Right lung (tissue), 10 donors: ENCODE measurements at places on chromosomes 5 and 9.
A peak's percentile ranks its signal among the peaks of the same experiment; 100 is the strongest.

GRCh38 chr9:117587263-117587662 lies 116.9 kb upstream of the TLR4 start:
- DNase-seq = no peak

DNA sequence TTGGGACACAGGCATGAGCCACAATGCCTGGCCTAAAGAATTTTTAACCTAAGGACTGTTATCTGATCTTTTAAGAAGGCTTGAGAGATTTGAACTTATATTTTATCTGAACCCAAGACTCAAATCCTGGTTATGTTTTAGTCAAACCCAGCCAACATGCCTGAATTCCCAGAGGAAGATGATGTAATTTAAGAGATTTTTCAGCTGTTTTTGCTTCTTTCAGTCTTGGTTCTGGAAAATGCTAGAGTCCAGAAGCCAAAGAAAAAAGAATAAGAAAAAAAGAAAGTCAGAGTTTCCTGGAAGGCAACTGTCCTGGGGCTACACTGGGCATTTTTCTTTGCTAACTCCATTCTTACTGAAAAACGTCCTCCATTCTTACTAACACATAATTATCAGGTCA lies 85.8 kb downstream of the SNX18 start:
- no peak for DNase-seq

DNA sequence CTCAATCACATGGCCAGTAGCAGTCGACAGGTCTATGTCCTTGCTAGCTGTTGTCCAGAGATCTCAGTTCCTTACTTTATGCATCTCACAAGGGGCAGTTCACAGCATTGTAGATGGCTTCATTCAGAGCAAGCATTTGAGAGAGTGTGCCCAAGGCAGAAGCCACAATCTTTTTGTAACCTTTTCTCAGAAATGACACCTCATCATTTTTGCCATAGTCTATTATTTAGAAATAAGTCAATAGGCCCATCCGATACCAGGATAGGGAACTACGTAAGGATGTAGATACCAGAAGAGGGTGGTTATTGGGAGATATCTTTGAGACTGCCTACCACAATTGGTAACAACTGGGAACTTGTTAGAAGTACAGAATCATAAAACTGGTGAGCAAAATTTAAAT lies 37.1 kb downstream of the LURAP1L start:
- no peak for DNase-seq

GRCh38 chr5:83487155-83487554 lies 15.6 kb downstream of the VCAN start:
- no peak for DNase-seq

- no peak for DNase-seq
Measured at GRCh38 chr5:33691856-33692255, 199.9 kb downstream of the ADAMTS12 start.

- DNase-seq = peak; percentile 68
Measured at GRCh38 chr5:138874771-138875551, at the start of gene LRRTM2. Gene LRRTM2 (minus strand): TSS chr5:138875335. CDS start chr5:138874911, 424 bp downstream.

- DNase-seq = no peak
Measured at GRCh38 chr9:136052991-136053756, 41.9 kb downstream of the NACC2 start.

DNA sequence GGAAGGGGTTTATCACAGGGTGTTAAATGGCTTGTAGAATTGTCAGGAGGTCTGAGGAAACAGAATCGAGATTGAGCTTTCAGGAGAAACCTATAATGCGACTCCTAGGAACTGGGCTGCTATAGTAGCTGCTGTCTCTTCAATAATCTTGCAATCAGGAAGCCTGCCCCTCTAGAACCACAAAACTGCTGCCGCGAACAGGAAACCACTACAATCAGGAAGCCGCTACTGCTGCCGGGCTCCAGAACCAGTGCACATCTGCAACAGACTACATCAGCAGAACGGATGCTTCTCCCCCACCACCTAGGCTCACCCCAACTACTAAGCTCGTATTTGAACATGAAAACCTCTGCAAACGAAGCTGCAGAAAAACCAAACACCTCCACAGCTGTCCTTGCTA lies 31.6 kb downstream of the TNFSF8 start:
- DNase-seq = no peak

DNA sequence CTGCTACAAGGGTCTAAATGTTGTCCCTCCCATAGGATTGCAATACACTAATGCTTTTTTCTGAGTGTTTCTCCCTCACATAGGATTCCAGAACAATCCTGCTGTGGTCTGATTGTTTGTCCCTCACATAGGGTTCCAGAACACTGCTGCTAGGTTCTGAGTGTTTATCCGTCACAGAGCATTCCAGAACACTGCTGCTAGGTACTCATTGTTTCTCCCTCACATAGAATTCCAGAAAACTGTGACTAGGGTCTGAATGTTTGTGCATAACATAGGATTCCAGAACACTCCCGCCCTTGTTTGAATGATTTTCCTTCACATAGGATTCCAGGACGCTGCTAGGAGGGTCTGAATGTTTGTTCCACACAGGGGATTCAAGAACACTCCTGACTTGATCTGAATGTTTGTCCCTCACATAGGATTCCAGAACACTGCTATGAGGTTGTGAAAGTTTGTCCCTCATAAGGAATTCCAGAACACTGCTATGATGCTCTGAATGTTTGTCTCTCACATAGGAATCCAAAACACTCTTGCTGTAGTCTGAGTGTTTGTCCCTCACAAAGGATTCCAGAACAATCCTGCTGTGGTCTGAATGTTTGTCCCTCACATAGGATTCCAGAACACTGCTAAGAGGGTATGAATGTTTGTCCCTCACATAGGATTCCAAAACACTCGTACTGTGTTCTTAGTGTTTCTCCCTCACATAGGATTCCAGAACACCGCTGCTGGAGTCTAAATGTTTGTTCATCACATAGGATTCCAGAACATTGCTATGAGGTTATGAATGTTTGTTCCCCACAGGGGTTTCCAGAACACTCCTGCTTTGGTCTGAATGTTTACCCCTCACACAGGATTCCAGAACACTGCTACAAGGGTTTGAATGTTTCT lies 213.5 kb downstream of the FOXD4L6 start:
- DNase-seq = no peak

DNA sequence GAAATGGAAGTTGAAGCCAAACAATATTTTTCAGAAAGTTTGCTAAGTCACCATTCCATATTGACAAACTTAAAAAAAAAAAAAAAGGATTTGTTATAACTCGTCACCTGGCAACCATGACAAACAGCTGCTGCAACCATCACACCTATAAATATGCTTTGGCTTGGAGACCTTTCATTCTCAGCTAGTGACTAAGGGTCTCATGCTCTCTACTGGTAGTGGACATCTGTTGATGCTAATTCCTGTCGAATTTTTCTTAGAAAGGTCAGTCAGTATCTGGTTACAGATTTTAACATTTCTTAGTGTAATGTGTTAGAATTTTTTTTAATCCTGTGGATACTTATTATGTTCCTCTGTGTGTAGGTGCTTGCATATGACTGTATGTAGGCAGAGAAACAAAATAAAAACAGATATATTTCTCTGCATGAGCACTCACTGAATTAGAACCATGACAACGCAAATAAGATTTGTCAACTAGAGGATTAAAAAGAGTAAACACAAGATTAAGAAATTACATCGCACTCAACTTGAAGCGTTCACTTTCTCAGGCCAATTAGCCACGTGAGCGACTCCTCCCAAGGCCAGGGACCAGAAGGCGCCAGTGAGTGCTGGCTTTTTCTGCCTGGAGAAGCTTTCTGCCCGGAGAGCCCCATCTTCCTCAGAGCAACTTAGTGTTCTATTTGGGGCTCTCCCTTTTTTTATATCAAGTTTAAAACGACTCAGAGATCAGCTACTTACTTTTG lies 27.0 kb upstream of the ZNF622 start:
- no peak for DNase-seq

GRCh38 chr9:91084896-91085516 lies 276.7 kb downstream of the AUH start:
- DNase-seq = no peak

DNA sequence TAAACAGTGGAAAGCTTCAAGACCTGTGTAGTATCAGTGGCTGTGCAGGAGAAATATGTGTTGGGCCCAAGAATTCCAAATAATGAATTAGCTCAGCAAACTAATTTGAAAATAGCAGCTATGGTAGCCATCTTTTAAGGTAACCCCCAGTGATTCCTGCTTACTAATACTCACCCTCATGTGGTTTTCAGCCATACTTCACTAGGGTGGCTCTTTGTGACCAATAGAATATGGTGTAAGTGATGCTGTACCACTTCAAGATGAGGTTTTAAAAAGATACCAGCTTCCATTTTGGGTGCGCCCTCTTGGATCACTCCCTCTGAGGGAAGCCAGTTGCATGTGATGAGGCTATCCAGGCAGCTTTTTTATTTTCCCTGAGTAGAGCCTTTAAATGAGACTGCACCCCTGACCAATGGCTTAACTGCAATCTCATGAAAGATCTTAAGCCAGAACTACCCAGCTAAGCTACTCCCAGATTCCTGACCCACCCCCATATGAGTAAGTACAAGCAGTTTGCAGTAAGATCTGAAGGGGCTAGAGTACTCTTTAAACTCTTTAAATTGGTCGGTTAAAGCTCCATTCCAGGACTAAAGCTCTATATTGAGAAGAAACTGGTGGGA lies 58.3 kb downstream of the UHRF2 start:
- no peak for DNase-seq

- DNase-seq = peak; percentile 47
Measured at GRCh38 chr9:88746029-88746742, 211.2 kb downstream of the NXNL2 start.

DNA sequence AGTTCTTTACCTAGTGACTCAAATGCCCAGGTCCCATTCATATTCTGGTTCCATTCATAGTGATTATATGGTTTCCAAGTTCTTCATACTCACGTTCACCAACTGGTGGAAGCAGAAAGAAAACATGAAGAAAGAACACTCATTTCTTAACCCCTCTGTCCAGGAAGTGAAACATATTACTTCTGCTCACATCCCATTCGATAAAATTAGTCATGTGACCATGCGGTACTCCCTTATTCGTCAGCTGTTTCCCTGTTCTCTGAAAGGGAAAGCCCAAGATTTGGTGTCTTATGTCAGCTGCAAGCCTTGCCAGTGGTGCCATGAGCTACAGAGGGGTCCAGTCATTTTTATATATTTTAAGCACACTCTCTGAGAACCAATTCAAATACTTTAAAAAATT lies 387.0 kb upstream of the DMAC1 start:
- no peak for DNase-seq

DNA sequence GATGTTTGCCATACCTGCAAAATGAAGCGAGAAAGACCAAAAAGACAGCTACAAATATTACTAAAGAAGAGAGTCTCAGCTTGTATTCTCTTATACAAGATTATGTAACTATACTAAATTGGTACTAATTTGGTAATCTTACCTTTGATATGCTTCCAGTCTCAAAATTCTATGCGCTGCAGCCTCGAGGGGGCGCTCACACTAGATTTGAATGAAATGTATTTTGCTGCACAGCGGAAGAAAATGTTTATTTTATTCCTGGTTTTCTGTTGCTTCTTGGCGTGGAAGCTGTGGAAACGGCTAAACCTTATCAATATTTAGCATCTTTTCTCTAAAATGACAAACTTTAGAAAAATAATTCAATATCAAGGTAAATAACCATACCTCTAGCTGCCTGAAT lies 267.0 kb upstream of the NUDT12 start:
- no peak for DNase-seq

GRCh38 chr9:102209176-102209575 lies 470.7 kb upstream of the GRIN3A start:
- DNase-seq = no peak

GRCh38 chr9:124214116-124214515 lies 43.6 kb upstream of the NEK6 start:
- DNase-seq = no peak

- DNase-seq = no peak
Measured at GRCh38 chr5:134508521-134509195, 16.8 kb upstream of the JADE2 start.

- DNase-seq = no peak
Measured at GRCh38 chr5:123751670-123752069, 239.7 kb downstream of the CSNK1G3 start.

GRCh38 chr9:103899866-103900265 lies 194.2 kb upstream of the SMC2 start:
- DNase-seq = no peak

DNA sequence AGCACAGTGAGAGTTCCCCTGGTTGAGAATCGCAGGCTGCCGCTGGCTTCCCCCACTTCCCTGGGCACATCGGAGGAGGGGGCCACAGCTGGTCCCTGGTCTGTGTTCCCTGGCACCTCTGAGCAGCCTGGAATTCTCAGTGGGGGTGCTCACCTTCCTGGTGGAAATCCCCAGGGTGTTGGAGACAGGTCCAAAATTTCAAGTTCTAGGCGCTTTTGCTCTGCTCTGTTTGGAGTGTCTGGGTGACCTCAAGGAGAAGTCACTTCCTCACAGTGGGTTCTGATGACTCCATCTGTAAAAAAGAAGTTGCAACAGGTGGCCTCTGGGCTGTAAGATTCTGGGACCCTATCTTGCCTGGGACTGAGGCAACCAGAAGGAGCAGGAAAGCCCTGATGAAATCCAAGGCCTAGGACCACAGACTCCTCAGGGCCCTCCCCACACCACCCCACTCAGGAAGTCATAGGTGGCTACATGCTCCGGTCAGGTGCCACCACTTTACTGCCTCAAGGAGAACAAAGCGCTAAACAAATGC lies at the start of gene TRAF1:
Gene TRAF1, minus strand, starts transcription at position 400 of the 532 bp plus-strand sequence. CDS start 721 bp downstream, outside the sequence.
- no peak for DNase-seq

GRCh38 chr5:126277762-126278161 lies 145.4 kb upstream of the GRAMD2B start:
- no peak for DNase-seq
